ENCODE measurements at places on chromosomes 4 and X. TPM values are rescaled to one million over a fixed set of nuclear protein-coding genes. Genes with fewer than 3 reads are reported as not detected.

PDHA2 gene
- total RNA-seq, result not detected

PLXNB3 gene
- total RNA-seq, result 0.95 TPM

PRDM8 gene
- 2.1 TPM for total RNA-seq

RBM47 gene
- 0.32 TPM for total RNA-seq

SAGE1 gene
- not detected for total RNA-seq
